ENCODE measurements at places on chromosomes 11 and 22. TPM values are rescaled to one million over a fixed set of nuclear protein-coding genes. Genes with fewer than 3 reads are reported as not detected.

Gene PKNOX2
- not detected for total RNA-seq

Gene OR52H1
- not detected for total RNA-seq

Gene MS4A2
- total RNA-seq = not detected

Gene DCHS1
- total RNA-seq = 0.14 TPM

Gene HSCB
- 12.2 TPM for total RNA-seq

Gene SLC35F2
- 49.3 TPM for total RNA-seq

Gene MMP8
- total RNA-seq = not detected

Gene F2
- 2.7 TPM for total RNA-seq
